NCI-H1092 (cell line): ENCODE measurements at places on chromosomes 16 and 17.

- no peak for DNase-seq
These were observed 66.8 kb downstream of the MARCHF10 start for GRCh38 chr17:62741290-62741689.

DNA sequence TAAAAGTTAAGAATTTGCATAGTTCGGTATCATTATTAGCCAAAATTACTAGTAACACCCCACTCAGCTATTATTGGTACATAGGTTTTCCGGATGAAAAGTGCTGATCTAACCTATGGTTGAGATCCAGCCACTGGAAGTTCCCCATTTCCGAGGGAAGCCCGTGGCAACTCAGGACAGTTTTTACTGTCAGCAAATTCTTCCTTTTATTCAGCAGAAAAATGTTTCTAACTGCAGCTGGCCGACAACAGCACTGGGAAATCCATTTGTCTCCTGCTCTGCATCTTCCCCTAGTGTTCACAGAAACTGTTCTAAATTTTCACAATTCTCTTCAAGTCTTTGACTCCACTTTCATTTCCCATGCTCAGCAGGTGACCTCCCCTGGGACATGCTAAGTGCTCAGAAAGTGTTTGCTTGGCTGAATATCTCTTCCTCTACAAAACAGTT lies 15.5 kb upstream of the MMD start:
- DNase-seq, result no peak

DNA sequence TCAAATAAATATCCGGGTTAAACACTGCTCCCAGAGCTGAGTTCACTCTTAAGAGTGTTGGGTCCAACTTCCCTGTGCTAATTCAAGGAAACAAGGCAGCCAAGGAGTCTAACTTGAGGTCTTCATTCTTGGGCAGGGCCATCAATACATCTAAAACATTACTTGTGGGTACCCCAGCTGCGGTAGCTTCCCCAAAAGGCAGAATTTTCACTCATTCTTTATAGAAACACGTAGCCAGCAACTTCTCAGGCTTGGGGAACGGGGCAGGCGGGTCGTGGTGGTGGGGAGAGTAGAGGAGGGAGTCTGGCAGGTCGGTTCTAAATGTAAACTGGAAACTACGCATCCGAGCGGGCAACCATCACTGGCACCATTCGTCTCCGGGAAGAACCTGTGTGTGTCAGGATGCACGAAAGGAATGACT lies 666 bp upstream of the METTL9 start:
- DNase-seq, result no peak

DNA sequence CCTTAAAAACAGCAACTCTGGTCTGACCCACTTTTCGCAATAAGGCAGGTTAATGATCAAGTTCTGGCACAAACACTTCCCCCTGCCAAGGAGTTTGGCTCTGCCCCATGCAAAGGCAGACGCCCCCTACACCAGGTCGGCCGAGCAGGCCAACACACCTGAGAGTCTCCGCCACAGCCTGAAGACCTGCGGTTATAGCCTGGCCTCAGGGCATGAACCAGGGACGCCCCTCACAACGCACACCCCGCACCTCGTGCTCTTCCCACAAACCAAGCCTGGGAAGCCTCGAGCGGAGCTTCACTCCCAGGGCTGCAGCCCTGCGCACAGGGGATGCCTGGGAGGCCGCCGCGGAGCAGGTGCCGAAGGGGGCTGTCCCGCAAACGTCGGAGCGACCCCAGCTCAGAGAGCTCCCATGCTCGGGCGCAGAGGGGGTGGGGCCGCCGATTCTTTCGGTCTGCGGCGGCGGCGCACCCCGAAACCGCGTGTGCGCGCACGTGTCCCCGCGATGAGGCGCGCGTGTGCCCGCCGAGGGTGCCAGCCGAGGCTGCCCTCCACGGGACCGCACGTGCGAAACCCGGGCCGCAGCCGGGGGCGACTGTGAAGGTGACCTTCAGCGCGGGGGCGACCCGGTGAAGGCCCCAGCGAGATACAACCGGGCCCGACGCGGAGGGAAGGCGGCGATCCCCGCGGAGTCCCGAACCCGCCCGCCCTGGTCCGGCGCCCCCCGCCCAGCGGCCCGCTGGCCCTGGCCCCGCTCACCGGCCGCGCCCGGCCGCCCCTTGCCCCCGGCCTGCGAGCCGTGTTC lies 559 bp downstream of the CLUH start:
- DNase-seq, result no peak

GRCh38 chr16:48113471-48113870 lies 42.3 kb downstream of the ABCC12 start:
- DNase-seq, result no peak

DNA sequence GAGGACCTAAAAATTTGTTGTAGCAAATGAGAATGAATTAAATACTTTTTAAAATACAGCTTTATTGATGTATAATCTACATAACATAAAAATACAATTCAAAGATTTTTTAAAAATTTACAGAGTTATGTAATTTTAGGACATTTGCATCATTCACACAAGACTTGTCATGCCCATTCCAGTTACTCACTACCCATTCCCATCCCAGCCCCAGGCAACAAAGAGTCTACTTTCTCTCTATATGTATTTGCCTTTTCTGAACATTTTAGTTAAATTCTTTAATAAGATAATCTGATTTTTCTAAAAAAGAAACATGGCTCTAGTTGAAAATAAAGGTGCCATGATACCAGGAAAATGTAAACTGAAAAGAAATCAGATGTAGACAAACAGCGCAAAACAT lies 354.2 kb downstream of the PMP22 start:
- no peak for DNase-seq

DNA sequence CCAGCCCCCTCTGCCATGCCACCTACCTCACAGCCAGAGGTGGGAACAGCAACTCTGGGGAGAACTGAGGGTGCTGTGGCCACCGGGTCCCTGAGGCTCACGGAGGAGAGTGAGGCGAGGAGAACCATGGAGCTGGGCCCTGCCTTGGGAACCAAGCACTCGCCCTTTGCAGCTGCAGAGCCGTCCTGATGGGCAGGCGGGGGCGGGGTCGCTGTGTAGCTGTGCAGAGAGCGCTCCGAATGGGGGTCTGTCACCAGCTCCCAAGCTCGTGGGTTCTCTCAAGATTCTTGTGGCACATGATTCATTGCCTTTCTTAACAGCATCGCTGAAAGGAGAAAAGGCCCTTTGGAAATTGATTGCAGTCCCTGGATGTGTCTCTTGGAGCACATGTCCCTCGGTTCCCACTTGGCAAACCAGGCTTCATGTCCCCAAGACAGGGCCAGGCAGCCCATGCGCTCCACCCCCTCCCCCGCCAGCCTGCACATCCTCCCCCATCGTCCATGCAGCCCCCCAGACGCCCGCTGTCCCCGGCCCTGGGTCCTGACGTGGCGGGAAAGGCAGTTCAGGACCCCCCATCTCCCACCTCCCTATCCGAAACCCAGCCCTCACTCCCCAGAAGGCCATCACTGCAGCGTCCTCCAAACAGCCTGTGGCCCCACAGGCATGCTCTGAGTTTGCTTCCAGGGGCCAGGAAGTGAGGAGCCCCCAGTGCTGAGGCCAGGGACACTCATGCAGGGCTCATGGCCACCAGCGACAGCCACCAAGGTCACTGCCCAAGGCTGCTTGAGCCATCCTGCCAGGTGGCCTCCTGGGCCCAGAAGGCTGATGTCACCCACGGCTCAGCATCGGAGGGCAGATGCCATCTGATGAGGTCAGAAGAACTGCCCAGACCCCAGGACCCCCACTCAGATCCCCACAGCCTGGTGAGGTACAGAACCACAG lies 20.6 kb upstream of the CHMP6 start:
- no peak for DNase-seq

DNA sequence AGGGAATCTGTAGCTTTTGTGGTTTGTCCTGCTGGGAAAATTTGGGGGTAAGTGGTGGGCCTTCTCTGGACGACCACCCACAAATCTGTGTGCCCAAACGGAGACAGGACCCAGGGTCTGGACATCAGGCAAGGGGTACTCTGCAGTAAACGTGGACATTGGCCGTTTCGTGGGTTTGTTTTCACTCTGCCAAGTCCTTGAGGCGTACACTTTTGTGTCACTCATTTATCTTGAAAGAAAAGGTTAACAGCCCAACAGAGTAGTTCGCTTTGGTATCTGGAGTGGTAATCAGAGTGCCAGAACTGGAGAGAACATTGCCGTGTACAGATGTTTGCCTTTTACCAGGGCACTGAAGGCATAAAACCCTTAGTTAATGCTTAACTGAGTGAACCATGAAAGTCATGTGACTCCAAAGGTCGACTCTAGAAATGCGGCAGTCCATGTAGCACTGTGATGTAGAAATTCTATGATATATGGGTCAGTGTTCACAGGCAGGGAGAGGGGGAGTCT lies 15.4 kb downstream of the NAA60 start:
- DNase-seq, result no peak

- DNase-seq, result no peak
These were observed 15.5 kb downstream of the RMI2 start for GRCh38 chr16:11360641-11361373.

- DNase-seq, result no peak
These were observed 104.9 kb downstream of the SYCE1L start for GRCh38 chr16:77304134-77304533.

GRCh38 chr16:27154705-27155521 lies 48.4 kb upstream of the KDM8 start:
- DNase-seq, result peak; percentile 16

- no peak for DNase-seq
These were observed 4.3 kb downstream of the PGAP6 start for GRCh38 chr16:377419-377951.

- DNase-seq, result no peak
These were observed 55.7 kb downstream of the SCNN1B start for GRCh38 chr16:23357761-23358290.

GRCh38 chr17:61416540-61417363 lies 17.1 kb downstream of the TBX2 start:
- DNase-seq, result peak; percentile 48

- peak; percentile 28 for DNase-seq
These were observed 26.5 kb upstream of the AKTIP start for GRCh38 chr16:53529513-53529912.

DNA sequence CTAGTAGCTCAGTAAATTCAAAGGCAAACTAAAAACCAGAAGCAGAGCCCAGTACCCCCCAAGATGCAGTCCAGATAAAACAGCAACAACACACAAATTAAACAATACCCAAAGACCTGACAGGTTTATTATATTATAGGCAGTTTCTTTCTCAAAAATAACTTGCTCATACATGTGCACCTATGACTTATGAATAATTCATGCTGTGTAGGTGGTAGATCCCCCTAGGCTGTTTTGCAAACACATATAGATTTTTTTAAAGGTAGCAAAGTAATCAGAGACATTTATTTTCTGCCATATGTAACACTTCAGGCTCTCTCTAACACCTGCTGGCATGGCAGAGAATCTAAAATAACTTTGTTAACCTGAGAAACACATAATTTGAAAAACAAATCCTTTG lies 27.2 kb downstream of the CACNG1 start:
- no peak for DNase-seq
